RWPE2 (cell line): ENCODE measurements at places on chromosomes 1 and 21.

DNA sequence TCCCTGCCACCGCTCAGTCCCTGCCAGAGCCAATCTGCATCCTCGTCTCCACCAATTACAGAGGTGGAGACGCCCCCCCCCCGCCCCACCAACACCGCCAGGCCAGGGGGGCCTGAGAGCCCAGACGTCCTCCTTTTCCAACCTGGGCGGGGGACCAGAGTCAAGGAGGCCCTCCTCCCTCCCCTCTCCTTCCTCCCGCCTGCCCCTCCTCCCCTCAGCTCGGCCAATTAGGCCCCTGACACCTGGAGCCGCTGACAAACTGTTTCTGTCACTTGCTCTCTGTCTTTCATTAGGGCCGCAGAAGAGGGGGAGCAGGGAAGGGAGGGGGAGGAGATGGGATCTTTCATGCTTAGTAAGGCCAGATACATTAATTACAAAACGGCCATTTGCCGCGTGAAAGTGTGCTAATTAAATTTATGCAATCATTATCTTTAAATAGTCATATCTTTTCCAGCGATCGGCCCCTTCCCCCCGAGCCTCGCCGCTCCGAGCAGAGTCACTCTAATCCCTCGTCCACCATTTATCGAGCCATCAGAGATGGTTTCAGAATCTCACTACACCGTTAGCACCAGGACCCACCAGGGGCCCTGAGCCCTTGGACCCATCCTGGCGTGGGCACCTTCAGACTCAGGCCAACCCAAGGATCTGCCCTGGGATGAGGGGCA, 94.7 kb downstream of the PAX7 start:
- DNase-seq, result no peak

DNA sequence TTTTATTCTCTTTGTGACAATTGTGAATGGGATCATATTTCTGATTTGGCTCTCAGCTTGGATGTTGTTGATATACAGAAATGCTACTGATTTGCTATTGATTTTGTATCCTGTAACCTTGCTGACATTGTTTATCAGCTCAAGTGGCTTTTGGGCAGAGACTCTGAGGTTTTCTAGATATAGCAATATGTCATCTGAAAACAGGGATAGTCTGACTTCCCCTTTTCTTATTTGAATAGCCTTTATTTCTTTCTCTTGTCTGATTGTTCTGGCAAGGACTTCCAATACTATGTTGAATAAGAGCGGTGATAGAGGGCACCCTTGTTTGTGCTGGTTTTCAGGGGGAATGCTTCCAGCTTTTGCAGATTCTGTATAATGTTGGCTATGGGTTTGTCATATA, 150.8 kb downstream of the FASLG start:
- DNase-seq, result no peak

- DNase-seq, result no peak
Measured at GRCh38 chr1:240555524-240555923, 56.4 kb downstream of the GREM2 start.

GRCh38 chr1:214857716-214858115, 224.8 kb upstream of the KCNK2 start:
- no peak for DNase-seq

DNA sequence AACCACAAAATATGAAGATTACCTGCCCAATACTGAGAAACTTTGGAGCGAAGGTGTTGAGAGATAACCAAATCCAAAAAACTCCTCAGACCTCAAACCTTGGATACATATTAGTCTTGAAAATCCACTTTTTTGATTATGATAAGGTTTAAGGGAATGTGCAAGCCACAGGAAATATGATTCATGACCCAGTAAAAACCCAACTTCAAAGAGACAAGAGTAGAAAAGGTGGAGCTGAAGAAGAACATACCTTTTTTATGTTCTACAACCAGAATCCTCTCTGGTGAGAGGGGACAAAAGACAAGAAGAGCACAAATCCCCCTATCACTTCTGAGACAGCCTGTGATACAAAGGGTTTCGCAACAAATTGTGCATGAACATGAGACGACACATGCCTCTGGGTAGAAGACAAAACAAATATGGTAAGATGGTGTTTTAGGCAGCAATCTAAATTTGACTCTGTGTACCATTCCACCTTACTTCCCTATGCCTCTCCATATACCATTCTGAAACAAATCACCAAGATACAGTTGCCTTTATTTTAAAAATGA, 37.3 kb downstream of the COL24A1 start:
- DNase-seq, result no peak
